Thoracic aorta (tissue), 2 donors: ENCODE measurements at places on chromosomes 13 and 19. TPM values are rescaled to one million over a fixed set of nuclear protein-coding genes. Genes with fewer than 3 reads are reported as not detected.

DNA sequence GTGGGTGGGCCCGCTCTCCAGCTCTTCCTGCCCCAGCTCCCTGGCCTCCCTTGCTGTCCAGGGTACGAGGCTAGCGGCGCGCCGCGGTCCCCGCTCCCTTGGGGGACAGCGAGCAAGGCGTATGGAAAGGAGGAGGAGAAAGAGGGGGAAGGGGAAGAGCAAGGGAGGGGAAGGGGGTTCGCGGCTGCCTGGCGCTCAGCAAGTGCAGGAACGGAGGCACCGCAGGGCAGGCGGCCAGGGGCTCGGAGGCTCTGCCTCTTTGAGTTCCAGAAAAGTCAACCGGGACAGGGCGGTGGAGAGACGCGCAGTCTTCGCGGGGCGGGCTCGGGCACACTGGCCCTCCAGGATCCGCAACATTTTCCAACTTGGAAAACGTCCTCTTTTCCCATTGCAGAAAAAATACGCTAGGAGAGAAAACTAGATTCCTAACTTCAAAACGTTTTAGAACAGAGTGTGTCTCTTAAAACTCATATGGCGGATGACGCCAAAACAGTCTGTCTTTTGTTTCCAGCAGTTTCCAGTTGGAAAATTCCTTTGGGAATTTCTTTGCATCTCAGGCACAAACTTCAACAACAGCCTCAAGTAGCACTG is 23.1 kb upstream of the TNFRSF19 start:
- no peak for DNase-seq

- no peak for DNase-seq
Observed at GRCh38 chr19:46488551-46488950, 7.1 kb downstream of the PNMA8B start.

- DNase-seq = no peak
Observed at GRCh38 chr13:42497798-42498197, 76.2 kb upstream of the TNFSF11 start.

- DNase-seq = no peak
Observed at GRCh38 chr13:110770678-110771077, 57.2 kb downstream of the ING1 start.

- no peak for DNase-seq
Observed at GRCh38 chr13:76692346-76692745, 193.9 kb downstream of the KCTD12 start.

DNA sequence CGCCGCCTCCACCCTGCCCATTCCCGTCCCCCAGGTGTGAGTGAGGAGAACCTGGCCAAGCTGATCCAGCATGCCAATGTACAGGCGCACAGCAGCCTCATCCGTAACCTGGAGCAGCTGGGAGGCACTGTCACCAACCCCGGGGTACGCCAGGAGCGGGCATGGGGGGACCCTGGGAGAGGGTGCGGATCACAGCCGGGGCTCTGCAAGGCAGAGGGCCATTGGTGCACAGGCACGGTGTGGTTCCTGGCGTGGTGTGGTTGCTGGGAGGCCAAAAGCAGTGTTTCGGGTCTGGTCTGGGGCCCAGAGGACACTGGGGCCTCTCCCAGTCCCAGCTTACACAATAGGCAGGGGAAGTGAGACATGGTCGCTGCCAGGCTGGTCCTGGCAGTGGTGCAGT is 8.3 kb downstream of the STXBP2 start:
- no peak for DNase-seq

DNA sequence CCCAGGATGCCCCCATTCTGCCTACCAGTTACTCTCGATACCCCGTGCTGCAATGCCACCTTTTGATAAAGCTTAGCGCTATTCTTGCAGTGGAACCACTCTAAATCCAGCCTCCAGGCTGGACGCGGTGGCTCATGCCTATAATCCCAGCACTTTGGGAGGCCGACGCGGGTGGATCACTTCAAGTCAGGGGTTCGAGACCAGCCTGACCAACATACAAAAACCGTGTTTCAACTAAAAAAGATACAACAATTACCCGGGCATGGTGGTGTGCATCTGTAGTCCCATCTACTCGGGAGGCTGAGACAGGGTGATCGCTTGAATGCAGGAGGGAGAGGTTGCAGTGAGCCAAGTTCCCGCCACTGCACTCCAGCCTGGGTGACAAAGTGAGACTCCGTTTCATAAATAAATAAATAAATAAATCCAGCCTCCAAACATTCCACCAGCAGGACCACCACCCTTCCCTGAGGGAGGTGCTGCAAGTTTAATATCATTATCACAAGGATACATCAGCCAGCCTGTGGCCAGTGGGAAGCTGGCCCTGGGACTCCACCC is 27.7 kb downstream of the CYP2B6 start:
- no peak for DNase-seq

The KLK6 gene
- total RNA-seq = not detected

The CEACAM4 gene
- total RNA-seq = not detected

The SETDB2 gene
- total RNA-seq = 9.0 TPM
